ENCODE measurements at places on chromosomes 12 and 14.

GRCh38 chr14:69719501-69719951 lies 47.4 kb upstream of the SRSF5 start:
- no peak for DNase-seq

- no peak for DNase-seq
These were observed 78.9 kb upstream of the RESF1 start for GRCh38 chr12:31880340-31880739.

DNA sequence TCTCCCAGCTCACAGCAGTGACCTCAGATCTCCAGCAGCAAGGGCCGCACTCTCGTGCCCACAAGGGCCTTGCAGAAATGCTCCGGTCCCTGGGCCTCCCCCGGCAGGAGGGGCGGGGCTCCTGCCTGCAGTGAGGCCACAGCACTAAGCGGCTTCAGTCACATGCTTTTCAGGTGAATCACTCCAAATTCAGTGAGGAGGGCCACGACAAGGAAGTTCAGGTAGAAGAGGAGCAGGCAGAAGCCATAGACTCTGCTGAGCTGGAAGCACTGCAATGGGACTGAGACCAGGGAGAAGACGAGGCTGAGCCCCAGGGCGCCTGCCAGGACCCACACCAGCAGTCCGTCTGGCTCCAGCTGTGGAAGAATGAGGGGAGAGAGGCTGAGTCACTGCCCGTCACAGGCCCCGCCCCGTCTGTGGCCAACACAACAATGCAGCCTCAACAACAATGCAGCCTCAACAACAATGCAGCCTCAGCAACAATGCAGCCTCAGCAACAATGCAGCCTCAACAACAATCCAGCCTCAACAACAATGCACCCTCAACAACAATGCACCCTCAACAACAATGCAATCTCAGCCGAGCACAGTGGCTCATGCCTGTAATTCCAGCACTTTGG lies 35.2 kb downstream of the SLC8B1 start:
- DNase-seq: no peak

DNA sequence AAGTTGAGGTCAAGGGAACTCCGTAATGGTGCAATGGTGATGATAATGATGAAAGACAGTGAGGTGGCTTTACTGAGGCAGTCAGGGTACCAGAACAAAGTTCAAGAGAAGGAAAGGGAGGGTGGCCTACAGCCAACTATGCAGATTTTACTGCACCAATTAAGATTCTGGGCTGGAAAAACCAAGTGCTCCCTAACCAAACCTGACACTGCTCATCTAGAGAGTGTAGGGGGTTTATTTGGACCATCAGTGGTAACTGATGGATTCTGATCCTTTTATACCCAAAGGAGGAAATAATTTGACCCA lies 387 bp downstream of the LRRC9 start:
- DNase-seq: no peak

DNA sequence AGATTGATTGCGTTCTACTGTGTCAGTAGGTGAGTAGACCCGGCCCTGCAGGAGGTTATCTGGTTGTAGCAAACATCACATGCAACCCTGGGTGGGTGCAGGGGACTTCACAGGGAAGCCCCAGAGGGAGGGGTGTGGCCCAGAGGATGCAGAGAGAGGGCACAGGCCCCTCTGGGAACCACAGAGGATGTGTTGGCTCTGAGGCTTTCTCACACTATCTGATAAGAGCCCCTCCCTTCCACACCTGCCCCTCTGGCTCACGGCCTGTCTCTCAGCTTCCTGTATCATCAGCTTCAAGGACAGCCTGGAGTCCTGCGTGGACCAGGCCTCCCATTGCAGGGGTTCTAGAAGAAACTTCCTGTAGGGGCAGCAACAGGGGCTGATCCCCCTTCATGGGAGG lies 101.9 kb downstream of the RIN3 start:
- DNase-seq: peak; percentile 67

GRCh38 chr14:22492622-22493542 lies 96.1 kb downstream of the DAD1 start:
- DNase-seq: no peak

- DNase-seq: no peak
These were observed 174.0 kb downstream of the ITPR2 start for GRCh38 chr12:26658991-26659390.

DNA sequence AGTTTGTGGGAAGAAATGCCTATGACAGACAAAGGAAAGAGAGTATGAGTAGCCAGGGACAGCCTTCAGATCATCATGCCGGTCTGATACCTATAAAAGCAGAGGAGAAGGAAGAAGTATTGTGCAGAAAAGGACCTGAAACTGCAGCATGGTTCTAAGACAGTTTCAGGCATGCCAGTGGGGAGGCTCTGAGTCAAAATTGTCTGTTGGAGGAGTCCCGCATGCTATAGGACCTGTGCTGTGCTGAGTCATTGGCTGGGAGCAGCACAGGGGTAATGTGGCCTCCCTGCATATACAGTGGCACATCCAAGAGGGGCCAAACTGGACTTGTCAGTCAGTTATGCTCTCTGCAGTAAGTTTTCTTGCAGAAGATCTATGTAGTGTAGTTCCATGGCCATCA lies 40.7 kb downstream of the NEUROD4 start:
- DNase-seq: no peak

GRCh38 chr14:54370323-54371198 lies 26.2 kb upstream of the CDKN3 start:
- no peak for DNase-seq

DNA sequence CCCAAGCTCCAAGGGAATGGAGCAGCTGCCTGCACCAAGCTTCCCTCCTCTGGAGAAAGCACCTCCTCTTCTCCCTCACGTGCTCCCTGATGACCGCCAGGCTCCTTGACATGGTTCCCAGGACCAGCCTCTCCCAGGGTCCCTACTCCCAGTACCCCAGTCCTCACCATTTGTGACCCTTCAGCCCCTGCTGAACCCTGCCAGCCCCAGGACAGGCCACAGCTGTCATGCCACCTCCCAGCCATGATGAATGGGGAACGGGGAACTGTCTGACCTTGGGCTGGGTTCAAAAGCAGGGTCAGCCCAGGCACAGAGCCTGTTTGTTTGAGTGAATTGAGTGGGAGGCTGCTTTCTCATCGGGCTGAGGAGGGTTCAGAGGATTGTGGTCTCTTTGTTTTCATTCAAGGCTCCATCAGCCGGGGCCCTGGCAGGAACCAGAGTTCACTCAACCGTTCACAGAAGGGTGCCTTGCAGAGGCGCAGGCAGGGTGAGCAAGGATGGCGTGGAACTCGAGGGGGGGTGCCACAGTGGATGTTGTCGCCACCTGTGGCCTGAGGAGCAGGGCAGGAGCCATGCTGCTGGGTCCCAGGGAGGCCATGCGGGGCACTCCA lies 344.5 kb upstream of the SFSWAP start:
- DNase-seq: no peak

DNA sequence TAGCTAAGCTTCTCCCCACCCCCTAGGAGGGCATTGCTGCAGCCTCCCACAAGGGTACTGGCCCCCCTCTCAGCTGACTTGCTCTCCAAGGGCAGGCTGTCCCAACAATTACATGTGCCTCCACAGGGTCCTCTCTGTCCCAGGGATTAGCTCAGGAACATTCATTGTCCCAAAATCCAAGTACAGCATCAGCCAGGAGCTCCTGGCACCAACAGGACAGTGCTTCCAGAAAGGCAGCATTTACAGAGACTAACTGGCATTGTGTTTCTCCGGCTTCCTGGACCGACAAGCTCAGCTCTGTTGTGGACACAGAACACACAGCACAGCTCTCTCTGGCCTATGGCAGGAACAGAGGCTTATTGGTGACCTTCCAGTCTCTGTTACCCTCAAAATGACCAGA lies 21.7 kb downstream of the ABCD4 start:
- no peak for DNase-seq

GRCh38 chr12:92094751-92095161 lies 50.9 kb downstream of the BTG1 start:
- no peak for DNase-seq

DNA sequence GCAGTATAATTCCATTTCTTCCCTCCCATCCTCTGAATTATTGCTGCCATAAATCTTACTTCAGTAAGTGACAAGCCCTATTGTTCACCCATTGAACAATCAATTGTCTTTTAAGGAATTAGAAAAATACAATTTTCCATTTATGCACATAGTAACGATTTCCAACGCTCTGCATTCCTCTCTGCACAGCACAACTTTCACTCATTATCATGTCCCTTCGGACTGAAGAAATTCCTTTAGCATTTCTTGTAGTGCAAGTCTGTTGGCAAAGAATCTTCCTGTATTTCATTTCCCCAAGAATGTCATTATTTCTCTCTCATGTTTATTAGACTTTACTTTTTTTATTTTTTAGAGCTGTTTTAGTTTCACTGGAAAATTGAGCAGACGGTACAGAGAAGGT lies 252.1 kb upstream of the RTL1 start:
- DNase-seq: no peak

Measured in memory B cell (primary cell).